Body of pancreas (tissue), 4 donors: ENCODE measurements at places on chromosomes 11 and 22. TPM values are rescaled to one million over a fixed set of nuclear protein-coding genes. Genes with fewer than 3 reads are reported as not detected.

DNA sequence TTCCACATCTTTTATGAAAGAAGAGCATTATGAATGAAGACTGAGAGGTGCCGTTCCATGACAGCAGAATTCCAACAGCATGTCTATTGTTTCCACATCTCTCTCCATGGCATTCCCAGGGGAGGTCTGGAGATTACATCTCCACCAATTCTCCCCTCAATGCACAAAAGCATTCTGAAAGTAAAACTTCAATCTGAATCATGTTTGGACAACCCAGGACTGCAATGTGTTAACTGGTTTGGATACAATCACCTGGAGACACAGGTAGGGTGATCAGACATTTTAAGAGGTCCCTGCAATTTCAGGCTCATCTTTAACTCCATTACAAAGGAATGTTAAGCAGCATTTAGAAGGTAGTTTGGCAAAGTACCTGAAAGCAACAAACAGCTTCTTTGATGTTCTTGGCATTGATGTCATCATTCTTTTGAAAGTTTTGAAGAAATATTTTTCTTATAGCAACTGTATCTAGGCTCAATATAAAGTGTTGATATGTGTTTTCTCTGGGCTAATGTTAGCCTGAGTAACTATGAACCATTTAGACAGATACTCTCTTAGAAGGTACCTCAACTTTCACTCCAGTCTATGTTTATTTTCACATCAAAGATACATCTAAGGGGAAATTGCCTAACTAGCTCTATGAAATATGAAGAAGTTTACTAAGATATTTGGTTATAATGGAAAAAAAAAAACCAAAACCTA, 181.4 kb upstream of the MTMR2 start:
- no peak for DNase-seq

ZNF214 gene
- 2.1 TPM for total RNA-seq

GRCh38 chr11:85685125-85685819, 723 bp downstream of the CCDC89 start:
- no peak for DNase-seq

GRCh38 chr11:97703851-97704250, 1314.0 kb downstream of the JRKL start:
- no peak for DNase-seq

- DNase-seq = no peak
Observed at GRCh38 chr22:24707470-24707801, 67.1 kb downstream of the PIWIL3 start.

TRIM48 gene
- not detected for total RNA-seq

PLAAT2 gene
- total RNA-seq = not detected

DNA sequence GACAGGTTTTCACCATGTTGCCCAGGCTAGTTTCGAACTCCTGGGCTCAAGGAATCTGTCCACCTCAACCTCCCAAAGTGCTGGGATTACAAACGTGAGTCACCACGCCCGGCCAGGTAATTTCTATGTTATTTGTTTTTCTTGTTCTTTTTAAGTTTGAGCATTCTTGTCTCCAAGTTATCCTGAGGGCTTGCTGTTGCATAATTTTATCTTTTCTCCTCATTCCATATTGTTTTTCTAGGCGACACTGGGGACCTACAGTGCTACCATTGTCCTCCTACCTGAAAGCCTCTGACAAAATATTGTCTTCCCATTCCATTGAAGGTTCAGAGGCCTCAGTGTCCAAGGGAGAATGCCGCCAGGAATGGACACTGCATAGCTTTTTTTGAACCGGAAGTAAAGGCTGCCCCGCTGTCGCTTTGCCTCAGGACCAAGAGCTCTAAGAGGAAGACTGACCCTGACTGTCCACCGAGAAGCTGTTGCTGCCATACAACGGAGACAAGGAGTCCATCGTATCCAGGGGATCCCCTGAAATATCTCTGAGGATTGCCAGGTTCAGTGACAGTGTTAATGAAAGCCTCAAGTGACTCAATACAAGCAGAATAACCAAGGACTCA, 9.7 kb downstream of the AP5B1 start:
- no peak for DNase-seq

GRCh38 chr11:111344032-111344431, 35.0 kb downstream of the POU2AF1 start:
- DNase-seq = peak; percentile 47

KIF18A gene
- total RNA-seq = 0.52 TPM

- no peak for DNase-seq
Observed at GRCh38 chr11:84316866-84317555, 1030.8 kb upstream of the CCDC90B start.

MAFF gene
- 35.6 TPM for total RNA-seq

SLC17A6 gene
- total RNA-seq = not detected

GRCh38 chr11:2569321-2569721, 124.5 kb downstream of the KCNQ1 start:
- no peak for DNase-seq

DNA sequence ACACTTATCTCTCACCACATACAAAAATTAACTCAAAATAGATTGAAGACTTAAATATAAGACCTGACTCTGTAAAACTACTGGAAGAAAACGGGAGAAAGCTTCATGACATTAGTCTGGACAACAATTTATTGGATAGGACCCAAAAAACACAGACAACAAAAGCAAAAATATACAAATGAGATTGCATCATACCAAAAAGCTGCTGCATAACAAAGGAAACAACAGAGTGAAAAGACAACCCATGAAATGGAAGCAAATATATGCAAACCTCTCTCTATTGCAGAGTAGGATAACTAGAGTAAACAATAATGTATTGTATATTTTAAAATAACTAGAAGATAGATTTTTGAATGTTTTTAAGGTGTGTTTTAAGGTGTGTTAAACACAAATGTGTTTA, 11.2 kb downstream of the MRGPRX2 start:
- no peak for DNase-seq

DNA sequence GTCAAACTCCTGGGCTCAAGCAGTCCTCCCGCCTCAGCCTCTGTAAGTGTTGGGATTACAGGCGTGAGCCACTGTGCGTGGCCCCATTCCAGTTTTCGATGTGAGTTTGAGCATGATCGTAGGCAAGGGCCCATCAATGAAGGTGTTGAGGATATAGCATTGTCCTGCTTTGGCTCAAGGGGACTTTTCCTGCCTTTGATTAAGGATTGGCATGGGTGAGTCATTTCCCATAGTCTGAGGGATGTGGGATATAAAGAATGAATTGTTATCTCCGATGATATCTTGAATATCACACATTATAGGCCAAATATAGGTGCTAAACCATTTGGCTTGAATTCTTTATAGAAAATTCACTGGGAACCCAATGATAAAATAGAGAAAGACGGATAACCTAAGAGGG, 30.4 kb downstream of the STIM1 start:
- DNase-seq = no peak

DNA sequence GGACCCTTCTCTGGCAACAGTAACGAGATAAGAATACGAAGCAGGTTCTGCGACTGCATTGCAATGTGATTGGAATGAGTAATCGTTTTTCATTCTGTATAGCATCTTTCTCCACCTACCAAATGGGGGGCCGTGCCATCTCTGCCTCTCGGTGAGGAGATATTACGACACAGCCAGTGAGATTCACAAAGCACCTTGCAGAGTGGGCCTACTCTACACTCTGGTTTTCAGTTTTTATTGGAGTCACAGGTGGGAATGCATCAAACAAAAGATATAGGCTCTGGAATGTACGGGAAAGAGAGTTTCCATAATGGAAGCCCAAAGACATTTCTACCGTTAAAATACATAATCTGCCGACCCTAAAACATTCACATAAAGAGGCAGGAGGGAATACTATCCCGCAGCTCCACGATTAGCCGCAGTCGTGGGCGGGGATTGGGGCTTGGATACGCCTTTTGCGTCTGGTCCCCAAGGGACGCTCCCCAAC, 423 bp upstream of the RTN3 start:
- no peak for DNase-seq

DNA sequence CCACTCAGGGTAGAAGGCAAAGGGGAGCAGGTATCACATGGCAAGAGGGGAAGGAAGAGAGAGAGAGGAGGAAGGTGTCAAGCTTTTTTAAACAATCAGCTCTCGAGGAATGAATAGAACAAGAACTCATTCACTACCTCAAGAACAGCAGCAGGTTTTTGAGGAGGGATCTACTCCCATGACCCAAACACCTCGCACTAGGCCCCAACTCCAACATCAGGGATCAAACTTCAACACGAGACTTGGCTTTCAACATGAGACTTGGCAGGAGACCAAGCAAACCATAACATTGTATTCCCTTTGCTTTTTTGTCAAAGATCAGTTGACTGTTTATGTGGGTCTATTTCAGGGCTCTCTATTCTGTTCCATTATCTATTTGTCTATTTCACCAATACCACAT, 26.9 kb upstream of the APOBEC3A start:
- DNase-seq = no peak

DNA sequence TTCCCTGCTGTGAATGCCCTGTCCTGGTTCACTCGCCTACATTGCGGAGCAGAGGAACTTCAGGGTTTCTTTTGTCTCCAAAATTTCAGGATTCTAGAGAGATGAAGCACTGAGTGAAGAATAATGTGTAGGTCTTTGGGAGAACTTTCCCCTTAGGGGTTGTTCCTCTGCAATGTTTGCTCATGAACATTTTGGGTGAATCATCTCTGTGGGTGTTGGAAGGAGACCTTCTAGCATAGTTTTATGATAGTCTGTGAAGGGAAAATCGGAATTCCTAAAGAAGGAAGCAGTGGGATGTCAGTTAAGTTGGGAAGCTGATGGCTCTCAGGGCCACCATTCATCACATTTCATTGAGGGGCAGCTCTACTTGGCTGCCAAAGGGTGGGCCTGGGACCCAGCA, 64.8 kb downstream of the MIAT start:
- no peak for DNase-seq

DNA sequence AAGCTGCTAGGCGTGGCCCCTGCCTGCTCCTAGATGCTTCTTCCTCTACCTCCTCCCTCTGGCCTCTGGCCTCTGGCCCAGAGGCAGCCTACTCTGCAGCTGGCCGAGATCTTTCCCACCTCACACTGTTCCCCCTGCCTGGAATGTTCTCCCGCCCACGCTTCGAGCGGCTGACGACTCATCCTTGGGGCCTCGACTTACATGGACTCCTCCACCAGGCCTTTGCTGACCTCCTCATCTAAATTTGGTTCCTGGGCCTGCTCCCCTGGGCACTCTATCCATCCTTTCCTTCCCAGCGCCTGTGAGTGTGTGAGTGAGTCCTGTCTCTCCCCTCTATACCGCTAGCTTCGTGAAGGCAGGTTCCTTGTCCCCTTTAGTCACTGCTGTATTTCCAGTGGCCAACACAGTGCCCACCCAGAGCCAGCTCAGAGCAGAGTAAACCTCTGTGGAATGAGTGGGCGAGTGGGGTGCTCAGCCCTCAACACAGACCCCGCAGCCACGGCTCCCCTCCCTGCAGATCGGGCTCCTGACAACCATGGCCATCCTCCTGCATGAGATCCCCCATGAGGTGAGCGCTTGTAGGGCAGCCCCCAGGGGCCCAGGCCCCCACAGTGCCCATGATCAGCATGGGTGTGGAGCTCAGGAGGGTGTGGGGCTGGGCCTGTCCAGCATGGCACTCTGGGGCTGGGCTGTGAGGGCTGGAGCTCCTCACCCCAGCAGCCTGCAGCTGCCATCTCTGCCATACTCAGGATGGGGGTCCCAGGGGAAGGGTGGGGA, 5.7 kb downstream of the SLC39A13 start:
- DNase-seq = peak; percentile 60

DNA sequence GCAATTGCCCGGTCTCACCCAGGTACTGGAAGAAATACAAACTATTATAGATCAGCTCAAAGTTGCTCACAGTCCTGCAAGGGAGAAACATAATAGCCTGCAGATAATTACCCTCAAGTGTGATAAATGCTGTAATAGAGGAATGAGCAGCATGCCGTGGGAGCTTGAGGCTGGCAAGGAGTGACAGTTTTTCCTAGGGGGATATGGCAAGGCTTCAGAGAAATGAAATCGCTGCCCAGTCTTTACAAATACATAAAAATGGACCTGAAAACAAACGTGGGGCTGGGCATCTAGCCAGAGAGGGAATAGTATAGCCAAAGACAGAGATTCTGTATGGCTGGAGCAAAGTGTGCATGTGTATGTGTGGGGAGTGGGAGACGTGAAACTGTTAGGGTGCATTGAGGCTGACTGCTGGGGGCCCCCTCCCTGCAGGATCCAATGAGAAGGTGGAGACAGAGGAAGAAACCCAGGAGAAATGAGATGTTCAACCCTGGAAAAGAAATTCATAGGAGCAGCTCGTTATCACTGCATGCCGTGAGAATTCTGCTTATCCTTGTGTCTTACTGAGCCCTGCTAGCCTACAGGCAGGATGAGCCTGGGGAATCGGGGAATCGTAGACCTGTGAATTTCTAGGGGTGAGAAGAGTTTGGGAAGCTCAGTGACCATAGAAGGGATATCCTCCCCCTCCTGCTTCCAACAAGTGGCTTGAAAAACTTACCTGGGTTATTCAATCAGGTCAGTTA, 167.0 kb downstream of the LDLRAD3 start:
- DNase-seq = no peak

IGF2 gene
- 10.6 TPM for total RNA-seq

DNA sequence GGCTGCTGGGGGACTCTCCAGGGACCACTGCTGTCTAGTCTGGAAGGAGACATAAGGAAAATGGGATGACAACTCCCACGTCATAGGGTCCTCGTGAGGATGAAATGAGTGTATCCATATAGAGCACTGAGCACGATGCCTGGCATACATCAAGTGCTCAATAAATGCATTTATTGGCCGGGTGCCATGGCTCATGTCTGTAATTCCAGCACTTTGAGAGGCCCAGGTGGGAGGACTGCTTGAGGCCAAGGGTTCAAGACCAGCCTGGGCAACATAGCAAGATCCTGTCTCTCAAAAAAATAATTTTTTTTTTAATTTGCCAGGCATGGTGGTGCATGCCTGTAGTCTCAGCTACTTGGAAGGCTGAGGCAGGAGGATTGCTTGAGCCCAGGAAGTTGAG, 12.2 kb upstream of the TPST2 start:
- no peak for DNase-seq

GRCh38 chr22:25159028-25159427, 40.6 kb upstream of the CRYBB3 start:
- no peak for DNase-seq

- DNase-seq = peak; percentile 34
Observed at GRCh38 chr22:21866833-21867527, 465 bp downstream of the MAPK1 start.

DNA sequence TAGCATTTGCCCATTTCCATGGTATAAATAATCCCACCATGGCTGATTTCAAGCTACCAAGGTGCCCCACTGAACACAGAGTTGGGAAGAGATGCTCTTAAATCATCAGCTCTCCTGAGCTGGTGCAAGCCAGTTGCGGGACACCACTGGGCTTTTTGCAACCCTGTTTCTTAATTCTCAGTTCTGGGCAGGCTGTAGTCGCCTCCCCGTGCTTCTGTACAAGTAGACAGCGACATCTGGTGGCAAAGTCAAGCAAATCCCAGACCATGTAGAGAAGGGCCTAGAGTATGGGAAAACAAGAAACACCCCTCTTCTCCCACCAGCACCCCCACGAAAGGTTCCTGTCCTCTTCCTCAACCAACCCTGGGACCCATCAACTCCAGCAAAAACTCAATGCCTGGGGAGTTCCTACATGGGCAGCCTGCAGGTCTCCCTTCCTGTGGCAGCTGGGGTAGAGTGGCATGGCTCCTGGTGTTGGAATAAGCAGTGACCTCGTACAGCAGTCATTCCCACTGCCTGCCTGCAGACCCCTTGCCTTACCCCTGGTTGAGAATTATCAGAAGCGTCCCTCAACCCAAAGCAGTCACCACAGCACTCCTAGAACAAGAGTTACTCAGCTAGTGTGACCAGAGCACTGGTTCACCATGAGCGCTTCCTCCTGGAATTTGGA, 68.4 kb downstream of the IGLL5 start:
- DNase-seq = peak; percentile 75

CDKN1C gene
- 231 TPM for total RNA-seq
